ENCODE measurements at places on chromosomes 13 and 19. TPM values are rescaled to one million over a fixed set of nuclear protein-coding genes. Genes with fewer than 3 reads are reported as not detected.

DNA sequence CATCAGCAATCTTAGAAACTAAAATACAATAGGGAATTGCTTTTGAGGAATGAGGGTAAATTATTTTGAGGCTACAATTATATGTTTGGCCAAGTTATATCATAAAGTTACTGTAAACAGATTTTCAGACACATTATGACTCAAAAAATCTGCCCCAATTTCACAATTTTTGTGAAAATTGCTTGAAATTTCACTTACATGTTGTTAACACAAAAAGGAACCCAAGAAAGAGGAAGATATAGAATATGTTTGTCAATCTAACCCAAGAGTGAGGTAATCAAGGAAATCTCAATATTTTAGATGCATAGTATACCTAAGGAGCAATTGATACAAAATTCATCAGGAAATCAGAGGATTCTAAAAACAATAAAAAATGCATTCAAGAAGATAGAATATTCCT is 73.9 kb upstream of the FNDC3A start:
- no peak for ATAC-seq

- ATAC-seq = no peak
Observed at GRCh38 chr19:3851254-3852176, 17.3 kb downstream of the ZFR2 start.

DNA sequence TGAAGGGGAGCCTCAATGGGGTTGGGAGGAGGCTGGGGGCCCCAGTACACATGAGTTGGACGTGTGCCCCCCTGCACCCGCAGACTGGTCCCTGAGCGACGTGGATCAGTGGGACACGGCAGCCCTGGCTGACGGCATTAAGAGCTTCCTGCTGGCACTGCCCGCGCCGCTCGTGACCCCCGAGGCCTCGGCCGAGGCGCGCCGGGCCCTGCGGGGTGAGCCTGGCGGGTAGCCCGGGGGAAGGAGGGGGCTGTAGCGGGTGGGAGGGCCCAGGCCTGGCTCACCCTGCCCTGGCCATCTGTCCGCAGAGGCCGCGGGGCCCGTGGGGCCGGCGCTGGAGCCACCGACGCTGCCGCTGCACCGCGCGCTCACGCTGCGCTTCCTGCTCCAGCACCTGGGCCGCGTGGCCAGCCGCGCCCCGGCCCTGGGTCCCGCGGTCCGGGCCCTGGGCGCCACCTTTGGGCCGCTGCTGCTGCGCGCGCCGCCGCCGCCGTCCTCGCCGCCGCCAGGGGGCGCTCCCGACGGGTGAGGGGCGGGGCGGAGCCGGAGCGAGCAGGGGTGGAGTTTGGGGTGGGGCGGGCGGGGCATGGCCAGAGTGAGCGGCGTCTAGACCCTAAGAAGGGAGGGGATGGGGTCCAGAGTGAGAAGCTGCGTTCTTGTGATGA is 8.1 kb downstream of the PIK3R2 start:
- peak; percentile 89 for ATAC-seq

The CCNA1 gene
- total RNA-seq = 0.49 TPM
